Activated CD8-positive, alpha-beta T cell treated with anti-CD3 and anti-CD28 coated beads, Interleukin-2, amount 10 ng/mL, durations not matched to agents 7 days and 5 days (primary cell): ENCODE measurements at places on chromosomes 12 and 14. TPM values are rescaled to one million over a fixed set of nuclear protein-coding genes. Genes with fewer than 3 reads are reported as not detected.

Gene SRGAP1
- total RNA-seq: not detected

Gene KRT71
- total RNA-seq: not detected

Gene FBXO33
- 18.7 TPM for total RNA-seq

Gene LHX5
- not detected for total RNA-seq

- peak overlapping the region; percentile 89 for H3K27ac ChIP-seq
- H3K27me3 ChIP-seq: no peaks in the 10 kb centered on the region
- DNase-seq: peak; percentile 70
Measured at GRCh38 chr12:9906873-9907272, 25.3 kb downstream of the CLEC2A start.
